ENCODE measurements at places on chromosomes 2 and 18.

- no peak for DNase-seq
Observed at GRCh38 chr2:13193900-13194299, 477.2 kb downstream of the TRIB2 start.

DNA sequence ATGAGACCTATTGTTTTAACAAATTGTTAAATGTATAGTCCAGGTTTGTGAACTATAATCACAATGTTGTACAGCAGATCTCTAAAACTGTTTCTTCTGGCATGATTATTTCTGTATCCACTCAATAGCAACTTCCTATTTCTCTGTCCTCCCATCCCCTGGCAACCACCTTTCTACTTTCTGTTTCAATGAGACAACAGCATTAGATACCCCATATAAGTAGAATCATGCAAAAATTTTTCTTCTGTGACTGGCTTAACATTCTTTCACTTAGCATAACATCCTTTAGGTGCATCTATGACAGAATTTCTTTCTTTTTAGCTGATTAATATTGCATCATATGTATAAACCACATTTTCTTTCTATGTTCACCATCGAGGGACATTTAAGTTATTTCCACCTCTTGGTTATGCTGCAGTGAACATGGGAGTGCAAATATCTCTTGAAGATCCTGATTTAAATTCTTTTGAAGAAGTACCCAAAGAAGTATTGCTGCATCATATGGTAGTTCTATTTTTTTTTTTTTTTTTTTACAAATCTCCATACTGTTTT is 713.5 kb downstream of the LRP1B start:
- no peak for DNase-seq

GRCh38 chr18:58106289-58107070 is 62.5 kb downstream of the NEDD4L start:
- no peak for DNase-seq

GRCh38 chr2:30705711-30706533 is 101.3 kb downstream of the CAPN13 start:
- no peak for DNase-seq

DNA sequence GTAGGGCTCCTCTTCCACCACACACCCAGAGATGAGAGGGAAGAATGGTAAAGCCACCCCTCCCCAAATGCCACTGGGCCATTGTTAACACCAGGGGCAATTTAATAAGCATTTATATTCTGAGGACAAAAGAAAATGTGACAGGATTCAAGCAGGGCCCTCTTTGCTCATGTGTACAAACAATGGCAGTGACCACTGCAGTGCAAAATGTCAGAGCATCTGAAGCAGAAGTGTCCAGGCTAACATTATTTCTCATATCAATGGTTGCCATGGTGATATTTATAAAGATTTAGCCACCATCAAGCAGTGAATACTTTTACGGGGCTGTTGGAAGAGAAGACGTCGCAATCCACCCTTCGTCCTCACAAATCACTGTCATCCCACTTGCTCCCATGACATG is 10.8 kb upstream of the EPB41L3 start:
- no peak for DNase-seq

DNA sequence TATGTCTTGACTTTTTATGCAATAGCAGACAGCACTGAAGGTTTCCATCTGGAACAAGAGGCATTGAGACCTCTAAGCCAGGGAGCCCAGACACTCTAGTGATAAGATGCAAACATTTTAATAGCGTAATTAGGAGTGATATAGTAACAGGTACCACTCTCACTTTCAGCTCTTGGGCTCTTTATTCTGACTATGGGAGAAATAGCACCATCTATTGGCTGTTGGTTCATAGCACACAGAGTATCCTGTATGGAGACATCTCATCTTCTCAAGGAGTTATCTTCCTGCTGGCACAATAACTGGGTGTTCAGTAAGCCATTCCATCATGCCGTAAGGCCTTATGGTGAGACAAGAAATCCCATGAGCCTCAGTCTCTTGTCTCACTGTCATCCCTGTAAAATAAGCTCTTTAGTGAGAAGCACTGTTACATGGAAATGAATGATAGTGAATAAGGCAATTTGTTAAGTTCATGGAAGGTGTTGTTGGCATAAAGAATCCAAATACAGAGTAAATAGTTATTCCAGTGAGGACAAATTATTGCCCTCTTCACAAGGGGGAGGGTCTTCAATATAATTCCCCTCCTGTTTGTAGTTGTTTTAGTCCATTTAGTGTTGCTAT is 48.3 kb downstream of the THUMPD2 start:
- DNase-seq = no peak

DNA sequence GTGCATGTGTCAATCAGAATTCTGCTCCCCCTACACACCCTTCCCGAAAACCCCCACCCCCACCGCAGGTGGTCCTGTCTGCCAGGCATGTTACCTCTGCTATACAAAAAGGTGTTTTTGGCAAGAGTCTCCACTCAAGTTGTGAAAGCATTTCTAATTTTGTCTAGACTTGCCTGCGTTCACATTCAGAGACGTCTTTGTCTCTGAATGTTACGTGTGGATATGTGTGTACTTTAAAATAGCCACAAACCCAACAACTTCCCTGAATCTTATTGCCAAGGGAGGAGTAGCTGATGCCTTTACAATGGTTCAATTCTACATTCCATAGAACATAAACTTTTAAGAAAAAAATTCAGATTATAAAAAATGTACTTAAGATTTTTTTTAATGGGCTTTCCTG is 66.6 kb downstream of the ITGA4 start:
- no peak for DNase-seq

DNA sequence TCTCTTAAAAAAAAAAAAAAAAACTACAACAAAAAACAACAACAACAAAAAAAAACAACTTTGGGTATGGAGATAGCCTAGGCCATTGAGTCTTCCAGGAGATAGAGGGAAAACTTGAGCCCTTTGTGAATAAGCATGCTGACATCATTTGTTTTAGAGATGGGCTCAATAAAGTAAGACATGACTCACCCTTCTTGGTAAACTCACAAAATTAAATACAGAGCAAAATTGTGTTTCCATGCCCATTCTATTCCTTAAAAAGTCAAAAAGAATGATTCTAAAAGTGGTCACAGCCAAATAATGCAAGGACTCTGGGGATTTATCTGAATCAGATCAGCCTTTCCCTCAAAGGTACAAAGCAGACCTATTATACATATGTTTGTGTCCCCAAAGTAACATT is 117.4 kb downstream of the ETAA1 start:
- DNase-seq = no peak

- DNase-seq = no peak
Observed at GRCh38 chr2:190432567-190433231, 24.5 kb downstream of the MFSD6 start.
